ENCODE measurements at places on chromosomes 12 and 14.

GRCh38 chr12:108080363-108080762 is 48.7 kb upstream of the WSCD2 start:
- DNase-seq, result no peak

DNA sequence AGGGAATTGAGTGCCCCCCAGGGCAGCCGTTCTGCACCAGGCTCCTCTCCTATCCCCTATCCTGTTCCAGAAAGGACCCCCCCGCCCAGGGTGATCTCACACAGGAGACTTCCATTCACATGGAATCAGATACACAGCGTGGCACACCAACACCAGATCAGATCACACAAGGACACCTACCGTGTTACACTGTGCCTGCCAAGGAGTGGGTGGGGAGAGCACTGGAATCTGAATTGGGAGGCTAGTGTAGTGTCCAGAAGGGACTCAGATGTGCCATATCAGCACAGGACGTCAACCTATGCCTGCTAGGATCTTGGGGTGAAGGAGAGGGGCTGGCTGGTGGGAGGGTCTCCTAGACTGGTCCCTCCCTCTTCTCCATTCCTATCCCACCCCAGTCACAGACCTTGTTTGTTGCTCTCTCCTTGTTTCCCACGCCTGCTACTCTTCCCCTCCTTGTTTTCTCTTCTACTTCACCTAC is 2.3 kb downstream of the PTMS start:
- no peak for DNase-seq

DNA sequence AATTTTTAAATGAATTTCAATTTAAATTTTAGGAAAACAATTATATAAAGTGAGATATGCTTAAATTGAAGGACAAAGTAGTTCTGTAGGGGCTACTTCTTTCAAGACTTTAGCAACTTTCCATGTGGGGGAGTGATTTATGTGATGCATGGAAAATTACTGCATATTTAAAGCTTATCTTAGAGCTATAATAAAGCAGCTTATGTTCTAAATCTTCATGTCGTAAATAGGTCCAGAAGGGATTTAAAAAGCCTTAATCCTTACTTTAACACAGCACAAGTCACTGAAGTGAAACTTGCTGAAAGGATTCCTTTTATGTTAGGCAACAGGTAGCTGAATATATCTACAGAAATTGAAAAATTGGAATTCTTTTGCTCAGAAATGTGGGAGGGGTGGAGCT is 340.4 kb downstream of the NAV3 start:
- DNase-seq, result no peak

DNA sequence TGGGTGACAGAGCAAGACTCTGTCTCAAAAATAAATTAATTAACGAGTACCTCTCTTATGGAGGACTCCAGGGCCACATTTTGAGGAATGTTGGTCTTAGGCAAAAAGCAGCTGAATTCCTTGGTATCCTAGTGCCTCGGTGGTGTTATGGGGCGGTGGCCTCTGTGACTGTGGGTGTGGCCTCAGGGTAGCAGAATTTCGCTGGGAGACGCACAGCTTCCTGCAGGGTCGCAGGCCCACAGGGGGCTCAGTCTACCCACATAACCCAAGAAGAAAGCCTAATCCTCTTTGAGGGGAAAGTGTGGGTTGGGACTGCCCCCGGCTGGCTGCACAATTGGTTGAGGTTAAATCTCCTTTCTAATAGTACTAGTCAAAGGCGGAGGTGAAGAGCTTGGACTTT is 11.2 kb upstream of the SERPINA4 start:
- no peak for DNase-seq

DNA sequence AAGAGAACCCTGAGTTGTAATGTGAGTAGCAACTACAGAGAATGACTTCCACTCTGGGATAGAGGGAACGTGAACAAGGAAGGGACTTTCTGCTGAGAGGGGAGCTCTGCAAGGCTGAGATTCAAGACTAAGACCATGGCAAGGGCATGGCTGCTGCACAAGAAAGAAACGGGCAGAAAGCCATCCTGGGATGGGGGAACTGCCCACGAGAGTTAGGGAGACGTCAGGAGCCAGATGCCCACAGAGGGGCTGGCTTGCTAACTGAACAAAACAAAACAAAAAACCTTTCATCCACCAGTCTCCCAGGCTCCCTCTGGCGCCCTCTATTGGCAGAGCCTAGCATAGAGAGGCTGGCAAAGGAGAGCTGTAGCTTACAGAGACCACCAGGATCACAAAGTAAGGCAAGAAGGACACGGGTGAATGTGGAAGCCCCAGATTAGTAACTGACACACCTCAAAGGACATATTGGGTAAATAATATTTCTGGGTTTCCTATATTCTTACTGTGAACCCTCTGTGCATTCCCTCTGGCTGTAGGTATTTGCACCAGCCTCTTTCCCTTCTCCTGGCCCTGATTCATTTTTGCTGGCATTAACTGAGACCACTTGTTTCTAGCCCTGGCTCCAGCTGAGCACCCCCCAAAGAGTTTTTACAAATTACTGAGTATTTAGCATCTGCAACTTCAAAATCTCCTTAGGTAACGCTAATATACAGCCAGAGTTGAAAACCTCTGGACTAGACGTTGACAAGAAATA is 338.3 kb downstream of the EMP1 start:
- peak; percentile 30 for DNase-seq

DNA sequence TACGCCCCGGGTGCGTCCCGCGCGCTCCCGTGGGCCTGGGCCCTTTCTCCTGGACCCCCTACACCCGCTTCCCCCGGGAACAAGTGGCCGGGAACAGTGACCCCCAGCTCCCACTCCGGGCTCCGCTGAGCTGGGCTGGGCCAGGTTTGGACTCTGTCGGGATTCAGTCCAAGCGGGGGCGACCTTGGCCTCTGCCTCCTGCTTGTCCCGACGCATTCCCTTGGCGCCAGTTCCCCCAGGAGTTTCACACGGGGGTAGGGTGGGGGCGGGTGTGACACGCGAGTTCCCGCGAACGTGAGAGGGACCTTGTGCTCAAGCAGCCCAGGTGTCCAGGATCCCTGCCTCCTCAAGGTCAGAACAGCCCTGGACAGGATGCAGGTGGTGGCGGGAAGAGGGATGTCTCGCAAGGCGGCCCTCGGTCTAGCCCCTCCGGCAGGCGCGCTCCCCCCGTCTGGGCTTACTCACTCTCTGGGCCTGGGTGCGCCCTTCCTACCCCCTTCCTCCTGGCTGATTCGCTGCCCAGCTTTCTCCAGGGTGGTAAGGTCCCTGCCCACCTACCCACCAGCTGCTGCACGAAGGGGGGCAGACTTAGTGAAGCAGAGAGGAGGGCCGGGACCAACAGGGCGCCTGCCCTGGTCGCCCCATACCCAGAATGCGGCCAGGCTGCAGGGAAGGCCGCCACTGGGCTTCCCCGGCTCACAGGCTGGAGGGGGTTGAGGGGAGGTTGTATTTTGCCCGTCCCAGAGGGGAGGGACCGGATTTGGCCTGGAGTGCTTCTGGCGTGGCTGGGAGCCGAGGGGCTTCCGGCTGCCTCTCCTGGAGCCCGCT is 862 bp downstream of the CRIP2 start:
- no peak for DNase-seq

- no peak for DNase-seq
Measured at GRCh38 chr12:32030676-32031075, 71.5 kb downstream of the RESF1 start.

GRCh38 chr12:14962153-14962539 is 745 bp upstream of the ARHGDIB start:
- no peak for DNase-seq

GRCh38 chr12:122013791-122014590 is 7.7 kb upstream of the BCL7A start:
- no peak for DNase-seq

DNA sequence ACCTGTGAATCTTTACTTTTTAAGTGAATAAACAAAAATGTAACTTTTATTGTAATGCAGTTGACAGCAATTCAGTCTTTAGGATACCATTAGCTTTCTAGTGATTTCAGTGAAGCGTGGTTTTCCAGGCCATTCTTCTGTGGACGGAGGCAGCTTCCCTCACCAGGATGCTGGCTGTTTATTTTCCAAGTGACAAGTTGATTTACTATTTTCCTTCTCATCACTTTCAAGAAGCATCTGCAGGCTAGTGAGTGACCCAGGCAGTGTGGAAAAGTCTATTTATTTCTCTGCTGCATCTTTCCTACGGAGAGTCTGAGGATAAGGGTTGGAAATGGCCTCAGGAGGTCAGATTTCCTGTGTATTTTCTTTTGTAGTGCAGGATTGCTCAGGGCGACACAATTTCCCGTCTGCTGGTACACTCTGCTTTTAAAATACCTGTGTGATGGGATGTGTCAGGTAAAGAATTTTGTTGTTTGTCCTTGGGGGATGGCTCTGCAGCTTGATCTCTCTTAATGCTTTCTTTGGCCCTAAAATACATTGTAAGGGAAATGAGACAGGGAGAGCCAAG is 467.8 kb downstream of the NRXN3 start:
- DNase-seq, result no peak

DNA sequence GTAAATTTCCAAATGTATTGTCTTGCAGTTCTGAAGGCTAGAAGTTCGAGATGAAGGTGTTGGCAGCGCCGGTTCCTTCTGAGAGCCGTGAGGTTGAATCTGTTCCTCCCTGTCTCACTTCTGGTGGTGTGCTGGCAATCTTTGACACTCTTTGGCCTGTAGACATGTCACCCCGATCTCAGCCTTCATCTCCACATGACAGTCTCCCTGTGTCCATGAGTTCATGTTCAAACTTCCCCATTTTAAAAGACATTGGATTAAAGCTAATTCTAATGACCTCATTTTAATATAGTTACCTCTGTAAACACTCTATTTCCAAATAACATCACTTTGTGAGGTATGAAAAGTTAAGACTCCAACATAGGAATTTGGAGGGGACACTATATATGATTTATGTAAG is 4.1 kb upstream of the RBM19 start:
- no peak for DNase-seq

- DNase-seq, result no peak
Measured at GRCh38 chr12:78034025-78034424, 203.3 kb downstream of the NAV3 start.

- no peak for DNase-seq
Measured at GRCh38 chr14:92603309-92604242, 90.0 kb downstream of the RIN3 start.

- no peak for DNase-seq
Measured at GRCh38 chr12:109304485-109304884, 4.6 kb downstream of the FOXN4 start.

Data from stimulated activated CD8-positive, alpha-beta memory T cell treated with anti-CD3 and anti-CD28 coated beads, Interleukin-2, amount 100 ng/mL, for 48 hours (primary cell).